HAP-1 (cell line): ENCODE measurements at places on chromosomes 5 and 9.

- DNase-seq, result no peak
Measured at GRCh38 chr5:571791-572190, 40.3 kb upstream of the CEP72 start.

- no peak for DNase-seq
Measured at GRCh38 chr5:148398698-148399121, 15.0 kb downstream of the FBXO38 start.

GRCh38 chr5:143557061-143557818 lies 153.8 kb upstream of the NR3C1 start:
- no peak for DNase-seq

DNA sequence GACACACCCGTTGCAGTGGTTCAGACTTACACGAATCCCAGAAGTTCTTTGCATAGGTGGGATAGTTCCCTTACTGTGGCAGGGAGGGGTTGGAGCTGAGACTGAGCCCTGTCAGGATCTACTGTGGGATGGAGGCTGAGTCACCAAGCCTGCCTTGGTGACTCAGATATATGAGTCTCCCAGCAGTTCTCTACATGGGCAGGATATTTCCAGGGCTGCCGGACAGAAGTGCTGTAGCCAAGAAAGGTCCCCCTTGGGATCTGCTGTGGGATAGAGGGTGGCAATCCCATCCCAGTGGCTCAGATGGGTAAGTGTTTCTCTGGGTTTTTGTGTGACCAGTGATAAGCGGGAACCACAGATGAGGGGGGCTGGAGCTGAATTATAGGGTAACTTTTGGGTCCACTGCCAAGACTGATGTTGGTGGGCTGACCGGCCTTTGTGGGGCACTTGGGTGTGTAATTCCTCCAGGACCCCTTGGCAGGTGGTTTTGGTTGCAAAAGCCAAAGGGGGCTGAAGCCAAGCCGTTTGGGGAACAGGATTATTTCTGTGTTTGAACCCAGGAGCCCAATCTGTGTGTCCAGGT lies 18.7 kb downstream of the XRCC4 start:
- DNase-seq, result no peak
